ENCODE measurements at places on chromosomes 6 and 20.

DNA sequence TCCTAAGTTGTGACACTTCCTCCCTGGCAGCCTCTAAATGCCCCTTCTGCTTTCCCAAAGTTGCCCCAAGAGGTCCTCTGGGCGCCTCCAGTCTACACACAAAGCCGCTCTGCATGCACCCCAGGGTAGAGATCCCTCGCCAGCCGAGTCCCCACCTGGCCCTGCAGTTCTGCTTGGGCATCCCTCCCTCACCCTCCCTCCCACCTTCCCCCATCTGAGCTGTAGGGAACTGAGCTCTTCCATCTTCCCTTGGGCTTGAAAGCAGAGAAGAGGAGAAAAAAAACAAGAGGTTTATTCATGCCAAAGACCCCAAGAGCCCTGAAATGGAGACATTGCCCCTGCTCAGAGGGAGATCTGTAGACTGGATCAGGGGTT lies 5.7 kb upstream of the FGD2 start:
- DNase-seq, result no peak

GRCh38 chr20:60913298-60913697 lies 338.8 kb upstream of the CDH4 start:
- no peak for DNase-seq

DNA sequence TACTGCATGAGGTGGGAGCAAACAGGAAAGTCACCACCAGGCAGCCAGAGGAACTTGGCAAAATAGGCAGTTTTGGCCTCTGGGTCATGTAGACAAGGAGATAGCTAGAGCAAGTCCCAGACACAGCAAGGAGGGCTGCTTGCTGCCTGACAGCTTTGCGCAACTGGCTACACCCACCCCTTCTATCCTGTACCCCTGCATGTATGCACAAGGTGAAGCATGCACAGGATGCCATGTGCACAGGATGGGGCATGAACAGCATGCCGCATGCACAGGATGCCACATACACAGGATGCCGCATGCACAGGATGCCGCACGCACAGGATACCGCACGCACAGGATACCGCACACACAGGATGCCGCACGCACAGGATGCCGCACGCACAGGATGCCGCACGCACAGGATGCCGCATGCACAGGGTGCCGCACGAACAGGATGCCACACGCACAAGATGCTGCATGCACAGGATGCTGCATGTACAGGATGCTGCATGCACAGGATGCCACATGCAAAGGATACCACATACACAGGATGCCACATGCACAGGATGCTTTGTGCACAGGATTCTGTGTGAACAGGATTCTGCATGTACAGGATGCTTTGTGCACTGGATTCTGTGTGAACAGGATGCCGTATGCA lies 104.9 kb upstream of the IYD start:
- DNase-seq, result no peak

DNA sequence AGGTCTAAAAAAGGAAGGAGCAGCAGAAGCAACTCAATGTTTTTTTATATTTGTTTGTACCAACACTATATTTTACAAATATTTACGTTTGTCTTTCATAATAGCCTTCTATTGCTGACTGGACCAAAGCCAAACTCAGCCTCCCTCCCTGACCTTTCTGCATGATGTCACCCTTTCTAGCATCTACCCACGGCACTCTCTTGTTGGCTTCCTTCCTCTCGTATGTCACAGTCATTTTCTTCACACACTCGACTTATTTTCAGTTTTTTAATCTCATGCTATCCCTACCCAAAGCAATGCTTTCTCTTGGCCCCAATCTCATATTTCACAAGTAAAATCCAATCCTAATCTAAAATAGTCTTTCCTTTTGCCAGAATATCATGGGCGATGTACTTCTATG lies 16.3 kb upstream of the FAM8A1 start:
- no peak for DNase-seq
